Body of pancreas (tissue), 4 donors: ENCODE measurements at places on chromosomes 13 and 19. TPM values are rescaled to one million over a fixed set of nuclear protein-coding genes. Genes with fewer than 3 reads are reported as not detected.
A peak's percentile ranks its signal among the peaks of the same experiment; 100 is the strongest.

DNA sequence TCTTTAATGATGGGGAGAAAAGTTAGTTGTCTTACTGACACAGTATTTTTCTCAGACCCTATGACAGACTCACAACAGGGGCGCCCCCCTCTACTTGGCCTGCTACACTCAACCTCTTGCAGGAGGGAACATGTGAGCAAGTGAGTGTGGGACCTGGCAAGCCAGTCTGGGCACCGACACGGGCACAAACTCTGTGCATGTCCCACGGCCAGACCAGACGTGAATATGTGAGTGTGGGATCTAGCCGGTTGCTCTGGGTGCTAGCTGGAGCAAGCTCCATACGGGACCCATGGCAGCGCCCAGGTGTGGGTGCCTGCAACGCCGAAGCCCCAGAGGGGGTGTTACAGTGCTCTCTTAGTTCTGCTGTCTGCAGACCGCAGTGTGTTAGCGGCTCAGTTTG lies 1437.3 kb upstream of the MIR17HG start:
- no peak for DNase-seq

DHX34 gene
- total RNA-seq, result 16.1 TPM

SYNGR4 gene
- not detected for total RNA-seq

- peak; percentile 79 for DNase-seq
Measured at GRCh38 chr19:1725100-1726064, 27.9 kb upstream of the ONECUT3 start.

GARIN5B gene
- total RNA-seq, result not detected

- peak; percentile 9 for DNase-seq
Measured at GRCh38 chr19:33399081-33399744, 25.7 kb downstream of the CEBPG start.

ZIK1 gene
- 0.78 TPM for total RNA-seq

DNA sequence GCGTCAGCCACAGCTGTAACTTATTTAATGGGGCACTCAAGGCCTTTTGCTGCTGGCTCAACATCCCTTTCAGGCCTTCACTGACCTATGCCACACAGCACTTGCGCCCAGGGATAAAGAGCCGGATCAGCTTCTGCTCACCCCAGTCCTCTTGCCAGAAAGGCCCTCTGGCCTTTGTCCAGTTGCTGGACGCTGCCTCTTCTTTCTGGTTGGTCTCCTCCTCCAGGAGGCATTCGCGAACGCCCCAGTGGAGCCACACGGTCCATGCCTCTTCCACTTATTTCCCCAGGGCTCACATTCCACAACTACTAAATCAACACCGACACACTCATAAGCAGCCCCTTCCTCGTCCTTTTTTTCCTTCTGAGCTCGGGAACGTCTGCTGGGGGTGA lies 3.7 kb upstream of the ZNF329 start:
- peak; percentile 42 for DNase-seq

GRCh38 chr19:18338541-18338940 lies 1.9 kb upstream of the PGPEP1 start:
- DNase-seq, result no peak

DNA sequence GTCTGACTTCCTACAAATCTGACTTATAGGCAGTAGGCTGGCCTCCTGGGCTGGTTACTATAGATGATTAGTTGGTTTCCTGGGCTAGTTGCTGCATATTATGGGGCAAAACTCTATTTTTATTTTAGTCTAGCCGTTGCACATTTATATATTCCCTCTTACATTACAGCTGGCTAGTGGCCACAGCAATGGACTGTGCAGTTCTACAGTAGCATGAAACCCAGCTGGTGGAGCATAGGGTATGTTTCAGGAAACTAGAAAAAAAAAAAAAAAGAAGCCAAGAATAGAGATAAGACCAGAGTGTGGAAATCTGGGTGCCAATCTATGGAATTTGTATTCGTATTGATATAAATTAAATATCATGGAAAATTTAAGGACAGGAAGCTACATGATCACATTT lies 304.4 kb upstream of the NBEA start:
- DNase-seq, result no peak

- no peak for DNase-seq
Measured at GRCh38 chr19:30207357-30207756, 164.8 kb upstream of the ZNF536 start.

DNA sequence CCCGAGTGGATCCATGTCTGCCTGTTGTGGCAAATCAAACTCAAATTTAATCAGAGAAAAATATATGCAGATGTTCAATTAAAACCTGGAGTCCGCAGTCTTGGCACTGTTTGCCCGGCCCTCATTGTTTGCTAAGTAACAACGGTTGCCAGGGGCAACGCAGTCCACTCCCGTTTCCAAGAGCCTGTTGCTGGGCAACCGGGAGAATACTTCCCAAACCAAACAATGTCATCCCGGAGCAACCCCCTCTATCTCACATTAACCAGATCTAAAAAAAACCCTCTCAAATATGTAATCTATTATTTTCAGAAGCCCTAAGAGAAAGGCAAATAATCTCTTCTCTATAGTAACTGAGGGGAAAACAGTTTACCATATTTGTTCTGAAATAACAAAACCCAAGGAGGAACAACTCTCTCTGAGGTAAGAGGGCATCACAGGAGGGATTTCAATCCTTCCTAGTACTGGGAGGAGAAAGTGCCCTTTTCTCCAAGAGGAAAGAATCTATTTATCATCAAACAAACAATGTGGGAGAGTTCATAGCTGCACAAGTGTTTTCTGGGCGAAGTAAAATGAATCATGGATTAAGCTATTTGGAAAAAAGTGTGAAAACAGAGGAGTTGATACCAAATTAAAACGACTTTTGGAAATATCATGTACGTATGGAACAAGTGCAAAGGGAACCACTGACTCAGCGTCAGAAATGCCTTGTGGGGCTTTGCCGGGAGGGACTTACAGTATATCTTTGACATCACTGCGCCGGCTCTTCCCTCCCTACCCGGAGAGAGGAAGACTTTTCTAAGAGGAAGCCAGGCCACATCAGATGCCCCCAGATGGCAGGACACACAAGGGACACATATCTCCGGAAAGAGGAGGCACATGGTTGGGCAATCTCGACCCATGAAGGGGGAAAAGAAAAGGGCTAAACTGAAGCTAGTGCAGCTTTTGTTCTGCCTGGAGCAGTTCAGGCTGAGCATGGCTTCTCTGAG lies 43.3 kb downstream of the RFX2 start:
- DNase-seq, result peak; percentile 96

- DNase-seq, result no peak
Measured at GRCh38 chr19:28563964-28564921, 648.7 kb downstream of the UQCRFS1 start.
